H4 (cell line): ENCODE measurements at places on chromosomes 4 and X. TPM values are rescaled to one million over a fixed set of nuclear protein-coding genes. Genes with fewer than 3 reads are reported as not detected.

WWC2 gene
- 8.5 and 10.9 TPM in 2 replicates for total RNA-seq

DNA sequence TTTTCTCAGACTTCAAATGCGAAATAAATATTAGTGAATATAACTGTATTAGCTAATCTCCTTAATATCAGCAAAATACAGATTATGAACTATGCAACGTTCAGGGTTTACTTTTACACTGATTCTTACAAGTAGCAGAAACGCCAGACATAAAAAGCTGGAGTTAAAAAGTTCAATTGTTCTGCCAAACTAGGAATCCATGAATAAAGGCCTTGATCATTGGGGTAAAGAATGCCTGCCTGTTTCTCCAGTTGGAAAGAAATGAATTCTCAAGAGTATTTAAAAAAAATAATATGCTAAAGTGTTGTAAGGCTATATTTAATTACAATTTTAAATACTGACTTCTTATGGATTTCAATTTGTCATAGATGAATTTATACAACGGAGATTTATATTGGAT is 612.2 kb downstream of the DMD start:
- no peak for DNase-seq

CPXCR1 gene
- 0.14 TPM in 2 replicates for total RNA-seq

CTAG1A gene
- total RNA-seq, result not detected in 2 replicates

DNA sequence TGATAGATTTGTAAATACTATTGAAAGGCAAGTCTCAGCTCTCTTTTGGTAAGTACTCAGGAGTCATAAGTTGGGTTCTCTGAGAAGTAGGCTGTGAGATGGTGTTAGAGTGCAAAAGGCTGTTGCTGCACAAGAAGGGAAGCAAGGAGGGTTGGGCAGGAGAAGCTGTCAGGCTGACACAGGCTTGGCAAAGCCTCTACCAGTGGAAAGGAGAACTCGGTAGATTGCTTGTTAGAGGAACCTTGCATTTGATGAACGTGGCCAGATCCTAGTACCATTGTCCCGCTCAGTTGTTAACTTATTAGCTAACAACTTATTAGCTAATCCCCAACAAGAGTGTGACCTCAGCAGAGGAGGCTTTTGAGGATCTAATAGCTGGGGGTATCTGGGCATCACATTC is 449.3 kb upstream of the BOD1L1 start:
- DNase-seq, result no peak

DNA sequence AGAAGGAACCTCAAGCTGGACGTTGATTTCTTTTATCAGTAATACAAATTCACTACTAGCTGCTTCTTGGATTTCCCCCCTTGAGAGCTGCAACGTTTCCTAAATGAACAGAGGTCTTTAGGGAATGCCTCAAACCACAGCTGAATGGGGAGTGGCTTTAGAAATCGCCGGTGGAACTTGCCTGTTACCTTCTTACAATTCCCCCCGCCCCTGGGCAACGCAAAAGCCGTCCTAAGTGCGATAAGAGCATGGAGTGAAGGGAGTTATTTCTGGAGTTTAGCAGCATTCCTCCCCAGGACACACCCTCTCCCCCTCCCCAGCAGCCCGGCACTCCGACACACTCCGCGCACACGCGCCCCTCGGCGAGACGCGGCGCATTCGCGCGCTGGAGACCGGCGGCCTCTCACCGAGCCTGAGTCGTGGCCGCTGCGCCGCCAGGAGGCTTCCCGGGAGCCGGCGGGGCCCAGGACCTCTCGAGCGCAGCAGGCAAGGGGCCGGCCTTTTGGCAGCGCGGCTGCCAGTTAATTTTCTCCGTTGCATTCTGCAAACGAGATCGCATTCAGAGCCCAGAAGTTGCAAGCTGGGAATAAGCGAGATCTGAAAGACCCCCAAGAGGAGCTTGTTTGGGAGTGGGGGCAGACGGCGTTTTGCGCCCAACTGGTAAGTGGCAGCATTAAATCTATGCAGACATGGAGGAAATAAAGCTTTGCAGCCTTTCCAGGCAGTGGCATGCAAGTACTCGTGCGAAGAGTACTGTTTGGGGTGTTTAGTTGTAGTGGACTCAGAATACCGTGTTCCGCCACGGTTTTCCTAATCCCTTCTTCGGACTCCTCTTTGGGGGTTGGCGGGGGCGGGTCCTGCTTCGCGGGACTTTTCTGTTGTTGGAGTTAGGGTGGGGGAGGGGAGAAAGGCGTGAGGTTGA is 134.7 kb downstream of the PALLD start:
- peak; percentile 45 for DNase-seq

GRCh38 chr4:164501074-164501473 is 252.9 kb upstream of the SMIM31 start:
- DNase-seq, result no peak

DNA sequence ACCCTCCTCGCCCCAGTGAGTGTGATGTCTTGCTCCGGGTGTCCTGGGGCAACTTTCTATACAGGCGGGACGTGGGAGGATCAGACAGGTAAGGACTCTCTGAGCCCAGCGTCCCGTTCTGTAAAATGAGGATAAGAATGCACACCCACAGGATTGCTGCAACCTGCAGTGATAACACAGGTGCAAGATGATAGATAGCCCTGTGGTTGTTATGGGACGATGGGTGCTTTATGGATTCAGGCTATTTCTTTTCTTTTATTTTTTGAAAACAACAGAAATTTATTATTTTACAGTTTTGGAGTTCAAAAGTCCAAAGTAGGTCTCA is 28.6 kb downstream of the BEX3 start:
- no peak for DNase-seq

FAM9C gene
- total RNA-seq, result not detected in 2 replicates

DNA sequence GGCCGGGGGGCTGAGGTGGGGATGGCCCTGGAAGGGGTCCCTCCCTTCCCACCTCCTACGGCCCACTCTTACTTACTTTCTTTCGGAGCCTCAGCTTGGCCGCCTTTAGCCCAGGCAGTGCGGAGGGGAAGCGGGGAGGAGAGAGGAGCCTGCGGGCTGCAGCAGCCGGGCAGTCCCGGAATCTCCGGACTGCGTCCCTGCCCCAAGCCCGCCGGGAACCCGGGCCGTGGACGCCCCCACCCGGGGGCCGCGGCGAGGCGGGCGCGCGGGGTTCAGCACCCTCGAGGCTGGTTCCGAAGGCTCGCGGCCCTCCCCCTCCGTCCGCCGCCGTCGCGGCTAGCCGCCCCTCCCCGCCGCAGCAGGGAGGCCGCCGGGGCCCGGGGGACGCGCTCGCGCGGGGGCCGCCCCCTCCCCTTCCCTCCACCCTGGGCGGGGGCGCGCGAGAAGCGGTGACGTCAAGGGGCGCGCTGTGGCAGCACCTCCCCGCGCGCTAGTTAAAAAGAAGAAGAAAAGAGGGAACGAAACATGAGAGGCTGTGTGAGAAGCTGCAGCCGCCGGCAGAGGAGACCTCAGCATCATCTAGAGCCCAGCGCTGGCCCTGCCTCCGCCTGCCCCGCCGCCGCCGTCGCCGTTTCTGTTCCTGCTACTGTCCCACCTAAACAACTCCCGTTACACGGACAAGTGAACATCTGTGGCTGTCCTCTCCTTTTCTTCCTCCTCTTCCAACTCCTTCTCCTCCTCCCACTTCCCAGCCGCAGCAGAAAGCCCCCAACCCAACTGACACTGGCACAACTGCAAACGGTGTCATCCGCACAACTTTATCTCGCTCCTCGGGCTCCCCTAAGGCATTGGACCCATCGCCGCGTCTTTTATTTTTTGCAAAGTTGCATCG is at the start of gene HHIP:
HHIP (plus strand) TSS at position 526 of the 892 bp plus-strand sequence. CDS start 520 bp downstream, outside the sequence.
- peak; percentile 18 for DNase-seq

- DNase-seq, result peak; percentile 5
These were observed 102.6 kb downstream of the FSTL5 start for GRCh38 chr4:162061214-162061613.

GRCh38 chr4:54526560-54526959 is 131.2 kb upstream of the KIT start:
- no peak for DNase-seq

- DNase-seq, result no peak
These were observed 143.1 kb downstream of the C4orf33 start for GRCh38 chr4:129239088-129239487.

DNA sequence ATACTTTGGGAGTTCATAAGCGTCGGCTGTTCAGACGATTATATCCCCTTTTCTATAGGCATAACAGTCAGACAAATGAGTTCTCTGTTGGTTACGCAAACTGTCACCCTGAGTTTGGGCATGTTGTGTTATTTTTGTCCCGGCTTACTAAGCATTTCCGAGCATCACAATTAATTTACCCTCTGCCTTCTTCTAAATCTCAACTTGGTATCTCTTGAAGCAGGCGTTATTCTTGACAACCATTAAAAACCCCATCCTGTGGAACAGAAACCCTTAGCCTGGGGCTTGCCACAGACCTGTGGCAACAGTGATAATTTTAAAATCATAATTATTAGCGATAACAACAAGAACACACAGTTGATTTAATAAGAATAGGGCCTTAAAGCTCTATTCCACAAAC is 558.7 kb downstream of the INPP4B start:
- no peak for DNase-seq

APEX2 gene
- total RNA-seq, result 20.5 and 30.0 TPM in 2 replicates

MED12 gene
- total RNA-seq, result 15.4 and 17.3 TPM in 2 replicates

DNA sequence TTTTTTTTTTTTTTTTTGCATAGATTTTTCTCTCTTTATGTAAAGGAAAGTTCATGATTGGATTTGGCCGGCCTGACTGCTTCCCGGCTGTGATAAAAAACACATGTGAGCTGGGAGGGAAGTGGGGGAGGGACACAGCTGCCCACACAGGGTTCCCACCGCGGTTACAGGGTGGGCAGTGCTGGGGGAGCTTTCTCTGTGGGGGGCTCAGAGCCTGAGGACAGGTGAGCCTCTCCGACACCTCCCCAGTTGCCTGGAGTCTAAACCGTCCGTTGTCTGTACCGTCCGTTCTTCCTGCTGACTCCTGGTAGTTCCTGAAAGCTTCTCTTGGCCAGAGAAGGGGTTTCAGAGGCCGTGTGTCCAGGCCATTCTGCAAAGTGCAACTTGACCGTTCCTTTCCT is 21.8 kb downstream of the SHOX start:
- DNase-seq, result no peak

GRCh38 chr4:141275834-141276233 is 55.1 kb downstream of the ZNF330 start:
- peak; percentile 69 for DNase-seq

DNA sequence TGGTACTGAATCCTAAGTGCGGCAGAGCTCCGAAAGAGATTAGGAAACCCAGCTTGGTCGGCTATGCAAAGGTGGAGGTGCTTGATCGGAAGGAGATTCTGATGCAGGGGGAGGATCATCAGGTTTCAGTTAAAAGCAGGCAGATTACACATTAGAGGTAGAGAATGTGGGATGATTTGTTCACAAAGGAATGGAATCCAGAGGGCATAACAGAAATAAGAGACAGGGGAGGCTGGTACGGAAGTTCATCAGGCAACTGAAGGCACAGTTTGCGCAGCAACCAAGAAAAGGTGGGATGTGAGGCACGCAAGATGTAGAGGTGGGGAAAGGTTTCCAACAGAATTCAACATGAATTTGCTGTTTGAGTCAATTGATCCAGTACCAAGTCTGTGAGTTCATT is 424 bp upstream of the ZNF330 start:
- DNase-seq, result no peak

- peak; percentile 27 for DNase-seq
These were observed 131.8 kb downstream of the OR13H1 start for GRCh38 chrX:131675596-131676194.

DNA sequence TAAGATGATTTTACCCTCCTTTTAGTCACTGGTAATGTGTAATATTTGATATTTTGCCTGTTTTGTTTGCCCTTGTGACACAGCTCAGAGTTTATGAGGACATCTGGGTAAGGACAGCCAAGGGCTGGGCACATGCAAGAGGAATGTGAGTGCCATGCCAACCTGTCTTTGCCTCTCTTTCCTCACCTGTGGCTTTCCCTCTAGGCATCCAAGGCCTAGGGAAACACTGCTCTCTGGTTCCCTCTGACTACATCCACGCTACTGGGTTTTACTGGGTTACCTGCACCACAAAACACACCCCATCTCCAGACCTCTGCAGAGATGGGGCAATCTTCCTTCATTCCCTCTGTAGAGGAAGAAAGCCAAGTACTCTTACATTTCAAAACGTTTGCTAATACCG is 7.7 kb downstream of the HPGDS start:
- DNase-seq, result no peak

GRCh38 chr4:168883513-168883912 is 126.5 kb downstream of the CBR4 start:
- DNase-seq, result peak; percentile 31

DNA sequence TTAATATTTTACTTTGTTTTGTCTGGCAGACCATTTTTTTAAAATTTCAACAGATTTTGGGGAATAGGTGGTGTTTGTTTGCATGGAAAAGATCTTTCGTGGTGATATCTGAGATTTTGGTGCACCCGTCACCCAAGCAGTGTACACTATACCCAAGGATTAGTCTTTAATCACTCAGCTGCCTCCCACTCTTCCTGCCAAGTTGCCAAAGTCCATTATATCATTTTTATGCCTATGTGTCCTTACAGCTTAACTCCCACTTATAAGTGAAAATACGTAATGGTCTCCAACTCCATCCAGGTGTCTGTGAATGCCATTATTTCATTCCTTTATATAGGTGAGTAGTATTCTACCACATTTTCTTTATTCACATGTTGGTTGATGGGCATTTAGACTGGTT is 281.7 kb upstream of the GK2 start:
- no peak for DNase-seq

DNA sequence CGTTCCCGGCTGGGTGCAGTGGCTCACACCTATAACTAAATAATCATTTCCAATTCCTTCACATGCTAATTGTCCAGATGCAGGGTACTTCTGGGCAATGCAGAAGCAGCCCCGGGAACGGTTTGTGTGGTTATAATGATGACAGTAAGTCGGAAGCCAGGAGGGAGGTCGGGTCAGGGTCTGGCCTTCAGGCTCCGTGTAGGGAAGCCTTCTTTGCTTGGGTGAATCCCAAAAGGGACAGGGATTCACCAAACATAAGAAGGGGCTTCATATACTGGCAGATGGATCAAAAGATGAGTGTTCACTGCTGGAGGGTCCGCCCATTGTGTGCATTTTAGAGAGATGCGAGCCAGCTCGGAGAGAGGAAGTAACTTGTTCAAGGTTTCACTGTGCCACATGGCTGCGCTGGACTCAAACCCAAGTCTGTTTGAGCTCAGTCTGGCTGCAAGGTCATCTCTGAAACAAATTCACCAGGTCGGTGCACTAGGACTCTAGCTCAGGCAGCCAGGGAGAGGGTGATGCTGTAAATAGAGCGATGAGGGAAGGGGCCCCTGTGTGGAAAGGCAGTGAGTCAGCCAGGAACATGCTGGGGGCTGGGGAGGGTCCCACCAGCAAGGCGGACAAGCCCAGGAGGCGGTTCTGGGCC is 4.8 kb upstream of the KIAA0232 start:
- DNase-seq, result no peak
